Posterior cingulate gyrus (tissue), 11 donors: ENCODE measurements at places on chromosomes 2 and 18.

- no peak for DNase-seq
Observed at GRCh38 chr2:15630978-15631719, 39.5 kb downstream of the DDX1 start.

DNA sequence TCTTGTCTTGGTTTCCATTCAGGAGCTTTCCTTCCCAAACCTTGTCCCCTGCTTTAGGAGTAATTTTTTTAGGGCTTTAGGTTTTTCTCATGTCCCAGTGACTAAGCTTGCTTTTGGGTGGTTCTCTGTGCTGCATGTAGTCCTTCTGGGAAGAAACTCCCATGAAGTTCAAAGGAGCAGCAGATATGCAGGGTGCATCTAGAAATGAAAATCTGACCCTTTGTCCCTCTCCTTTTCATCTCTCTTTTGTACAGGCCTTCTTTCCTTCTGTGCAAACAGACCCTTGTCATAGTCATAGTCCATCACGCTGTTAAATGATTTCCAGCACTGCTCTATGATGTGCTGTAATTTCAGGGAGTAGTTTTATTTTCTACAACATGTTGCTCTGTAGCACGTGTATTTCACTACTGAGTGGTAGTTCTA, 20.4 kb downstream of the FMNL2 start:
- no peak for DNase-seq

- no peak for DNase-seq
Observed at GRCh38 chr2:9069543-9069942, 66.1 kb upstream of the MBOAT2 start.

GRCh38 chr2:202423139-202423538, 47.0 kb downstream of the BMPR2 start:
- DNase-seq, result no peak

DNA sequence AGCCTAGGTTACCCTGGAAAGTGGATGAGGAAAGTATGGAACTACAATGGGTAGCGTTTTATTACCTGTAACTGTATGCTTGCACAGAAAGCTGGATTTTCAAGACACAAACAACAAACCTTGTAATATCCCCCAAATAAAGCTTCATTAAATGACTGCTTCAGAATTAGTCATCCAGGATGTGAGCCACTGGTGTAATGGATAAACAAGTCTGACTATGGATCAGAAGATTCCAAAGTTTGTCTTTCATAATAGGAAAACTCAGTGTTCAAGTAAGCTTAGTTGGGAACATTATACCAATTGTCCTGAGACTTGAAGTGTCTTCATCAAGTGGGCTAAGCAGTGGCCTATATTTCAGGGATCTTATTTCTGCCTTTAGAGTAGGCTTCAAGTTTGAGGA, 518.8 kb downstream of the LRP1B start:
- DNase-seq, result no peak

- no peak for DNase-seq
Observed at GRCh38 chr18:10235661-10235952, 218.8 kb upstream of the APCDD1 start.
